NCI-H1694 treated with DMSO at 0.1 percent for 48 hours (cell line): ENCODE measurements at places on chromosomes 6 and 20.

DNA sequence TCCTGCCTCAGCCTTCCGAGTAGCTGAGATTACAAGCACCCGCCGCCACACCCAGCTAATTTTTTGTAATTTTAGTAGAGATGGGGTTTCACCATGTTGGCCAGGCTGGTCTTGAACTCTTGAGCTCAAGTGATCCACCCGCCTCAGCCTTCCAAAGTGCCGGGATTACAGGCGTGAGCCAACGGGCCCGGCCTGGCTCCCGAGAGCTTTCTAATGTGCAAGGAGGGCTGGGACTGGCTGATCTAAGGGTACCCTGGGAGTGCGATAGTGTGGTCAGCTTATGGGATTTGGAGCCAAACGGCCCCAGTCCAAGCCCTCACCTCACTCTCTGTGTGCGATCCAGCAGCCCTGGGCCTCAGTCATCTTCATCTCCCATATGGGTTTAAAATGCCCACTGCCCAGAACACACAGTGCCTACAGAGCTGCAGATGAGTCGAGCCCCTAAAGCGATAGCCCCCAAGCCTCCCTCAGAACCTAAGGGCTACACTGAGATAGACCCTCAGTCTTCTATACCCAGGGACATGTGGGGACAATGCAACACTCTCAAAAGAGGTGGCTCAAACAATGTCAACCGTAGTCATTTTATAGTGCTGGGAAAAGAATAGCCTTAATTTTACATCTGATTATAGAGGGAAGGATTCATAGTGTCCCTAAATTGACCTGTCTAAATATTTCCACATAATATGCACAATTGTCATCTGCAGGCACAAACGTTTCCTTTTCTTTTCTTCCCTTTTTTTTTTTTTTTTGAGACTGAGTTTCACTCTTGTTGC lies 50.1 kb downstream of the SSR1 start:
- no peak for DNase-seq

- DNase-seq, result no peak
Observed at GRCh38 chr6:78157606-78158005, 504.8 kb downstream of the MEI4 start.

DNA sequence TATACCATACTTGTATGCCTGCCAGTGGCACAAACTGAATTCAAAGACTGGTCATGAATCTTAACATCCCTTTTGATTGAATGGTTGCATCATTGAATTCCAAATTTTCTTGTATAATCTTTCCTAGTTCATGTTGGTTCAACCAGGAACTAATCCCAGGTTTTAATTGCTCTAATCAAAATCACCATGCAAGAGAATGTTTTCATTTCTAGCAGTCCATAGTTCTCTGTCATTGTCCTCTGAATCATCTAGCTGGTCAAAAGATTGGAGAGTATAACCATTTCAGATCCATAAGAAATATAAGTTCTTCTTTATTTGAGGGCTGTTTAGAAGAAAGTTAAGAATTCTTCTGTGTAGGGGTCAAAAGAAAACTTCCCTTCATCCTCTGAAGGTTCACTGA lies 57.2 kb downstream of the ZNF292 start:
- no peak for DNase-seq

DNA sequence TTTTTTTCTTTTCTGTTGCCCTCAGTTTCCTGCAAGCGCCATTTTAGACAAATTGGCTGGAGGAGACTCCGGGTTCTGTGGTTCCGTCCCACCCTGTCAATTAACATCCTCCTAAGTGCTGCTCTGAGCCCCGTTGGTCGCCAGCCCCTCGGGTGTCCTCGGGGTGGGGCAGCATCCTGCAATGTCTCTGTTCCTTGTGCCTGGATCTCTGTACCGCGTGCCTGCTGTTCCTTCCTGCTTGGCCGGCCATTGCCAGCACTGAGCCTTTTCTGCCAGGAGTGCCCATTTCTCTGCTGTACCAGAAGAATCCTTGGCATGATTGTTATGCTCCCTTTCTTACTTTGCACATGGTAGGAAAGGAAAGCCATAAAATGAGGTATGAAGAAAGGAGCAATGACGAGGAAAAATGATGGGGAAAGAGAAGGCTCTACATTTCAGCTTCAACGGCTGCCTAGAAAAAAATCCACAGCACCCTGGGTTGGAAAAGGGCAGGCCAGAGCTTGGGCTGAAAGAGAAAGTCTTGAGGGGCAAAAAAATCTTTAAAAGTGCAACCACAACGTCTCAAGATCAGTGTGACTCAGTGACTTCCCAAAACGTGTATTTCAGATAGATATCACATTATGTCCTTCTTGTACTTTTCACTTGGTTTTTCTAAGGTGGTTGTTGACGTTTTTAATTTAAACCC lies 256.7 kb downstream of the CLIC5 start:
- no peak for DNase-seq

- peak; percentile 85 for DNase-seq
Observed at GRCh38 chr6:112153926-112154607, 66.7 kb downstream of the FAM229B start.

DNA sequence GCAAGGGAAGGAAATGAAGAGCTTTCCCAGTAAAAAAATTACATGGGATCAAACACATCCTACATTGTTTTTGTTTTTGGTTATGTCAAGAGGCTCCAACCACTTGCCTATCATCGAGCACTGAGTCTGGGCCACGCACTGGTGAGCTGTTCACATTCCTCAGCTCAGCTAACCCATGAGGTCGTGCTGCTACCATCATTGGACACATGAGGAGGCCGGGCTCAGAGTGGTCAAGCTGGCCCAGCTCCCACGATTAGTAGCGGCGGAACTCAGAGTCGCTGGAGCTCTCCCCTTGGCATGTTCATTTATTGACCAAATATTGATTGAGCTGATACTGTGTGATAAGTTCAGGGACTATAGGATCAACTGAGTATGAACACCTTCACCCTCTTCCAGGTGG lies 164.9 kb downstream of the CDH26 start:
- no peak for DNase-seq

DNA sequence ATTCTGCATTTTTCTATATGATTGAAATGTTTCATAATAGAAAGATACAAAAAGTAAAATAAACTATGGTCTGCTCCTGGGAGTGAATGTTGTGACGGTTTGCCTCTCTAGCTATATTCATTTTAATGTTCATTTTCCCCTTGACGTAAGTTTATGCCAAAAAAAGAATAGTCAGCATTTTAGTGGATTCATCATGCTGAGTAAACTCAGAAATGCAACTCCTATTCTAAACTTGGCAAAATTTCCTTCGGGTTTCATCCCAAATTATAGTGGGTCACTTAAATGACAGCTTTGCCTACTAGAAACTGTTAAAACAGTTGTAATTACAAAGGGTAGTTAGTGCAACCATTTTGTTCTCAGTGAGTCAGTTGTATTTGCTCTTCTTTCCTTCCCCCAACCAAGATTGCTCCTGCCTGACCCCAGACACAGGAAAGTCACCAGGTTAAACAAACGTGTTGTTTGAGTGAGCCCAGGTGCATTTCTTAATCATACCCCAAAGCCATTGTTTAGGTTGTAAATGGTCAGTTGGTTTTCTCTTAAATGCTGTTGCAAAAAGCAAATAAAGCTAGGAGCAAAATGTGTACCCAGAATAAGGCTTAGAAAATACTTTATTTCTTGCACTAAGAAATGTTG lies 482.3 kb upstream of the SOX4 start:
- DNase-seq, result no peak

- no peak for DNase-seq
Observed at GRCh38 chr6:15322781-15323536, 77.1 kb downstream of the JARID2 start.
